ENCODE measurements at places on chromosomes 4 and X. TPM values are rescaled to one million over a fixed set of nuclear protein-coding genes. Genes with fewer than 3 reads are reported as not detected.

The SPANXN4 gene
- not detected for total RNA-seq

The HDX gene
- 3.0 TPM for total RNA-seq

DNA sequence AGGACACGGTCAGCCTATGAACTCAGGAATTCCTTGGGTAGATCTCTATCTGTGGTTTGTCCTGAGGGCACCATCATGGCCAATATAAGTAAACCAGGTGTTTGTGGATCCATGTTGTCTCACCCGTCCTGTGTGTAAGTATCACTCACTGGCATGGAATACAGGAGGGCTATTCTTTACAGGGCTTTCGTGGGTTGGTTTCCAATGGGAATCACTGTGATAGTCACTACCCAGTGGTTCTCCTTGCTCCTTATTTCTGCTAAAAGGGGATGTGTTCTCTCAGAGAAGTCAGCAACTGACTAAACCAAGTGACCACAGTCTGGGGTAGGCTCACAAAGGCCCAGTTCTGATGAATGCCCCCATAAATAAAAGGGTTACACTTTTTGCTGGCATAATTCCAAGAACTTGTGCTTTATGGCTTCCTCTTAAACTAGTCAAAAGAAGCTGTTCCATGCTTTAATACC, 236.7 kb upstream of the JADE1 start:
- no peak for DNase-seq

DNA sequence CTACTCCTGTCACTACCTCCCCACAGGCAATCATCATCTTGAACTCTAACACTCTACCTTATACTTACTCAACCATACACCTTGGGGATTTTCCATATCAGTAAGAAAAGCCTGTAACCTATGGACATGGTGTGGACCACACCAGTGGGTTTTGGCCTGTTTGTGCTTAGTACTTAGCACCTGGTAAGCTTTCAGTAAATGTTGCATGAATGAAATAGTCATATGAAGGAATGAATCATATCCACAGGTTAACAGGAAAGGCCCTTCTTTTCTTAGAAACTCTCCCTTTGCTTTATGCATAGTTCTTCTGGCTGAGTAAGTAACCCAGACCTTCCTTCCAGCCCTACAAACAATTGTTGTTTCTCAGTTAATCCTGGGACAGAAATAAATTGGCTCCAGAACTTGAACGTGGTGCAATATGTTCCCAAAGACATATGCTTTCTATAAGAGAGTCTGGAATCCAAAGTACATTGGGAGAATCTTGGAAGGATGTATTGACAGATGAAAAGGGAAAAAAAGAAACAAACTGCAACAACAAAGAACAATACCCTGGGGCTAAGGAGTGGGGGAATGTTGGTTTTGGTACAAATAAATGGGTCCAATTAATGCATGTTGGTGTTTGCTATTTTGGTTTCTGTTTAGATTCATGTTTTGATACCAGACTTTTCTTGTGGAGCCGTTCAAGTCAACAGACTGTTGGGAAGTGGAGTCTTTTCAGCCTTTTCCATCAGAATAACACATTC, 27.8 kb downstream of the RASL11B start:
- DNase-seq = peak; percentile 54

DNA sequence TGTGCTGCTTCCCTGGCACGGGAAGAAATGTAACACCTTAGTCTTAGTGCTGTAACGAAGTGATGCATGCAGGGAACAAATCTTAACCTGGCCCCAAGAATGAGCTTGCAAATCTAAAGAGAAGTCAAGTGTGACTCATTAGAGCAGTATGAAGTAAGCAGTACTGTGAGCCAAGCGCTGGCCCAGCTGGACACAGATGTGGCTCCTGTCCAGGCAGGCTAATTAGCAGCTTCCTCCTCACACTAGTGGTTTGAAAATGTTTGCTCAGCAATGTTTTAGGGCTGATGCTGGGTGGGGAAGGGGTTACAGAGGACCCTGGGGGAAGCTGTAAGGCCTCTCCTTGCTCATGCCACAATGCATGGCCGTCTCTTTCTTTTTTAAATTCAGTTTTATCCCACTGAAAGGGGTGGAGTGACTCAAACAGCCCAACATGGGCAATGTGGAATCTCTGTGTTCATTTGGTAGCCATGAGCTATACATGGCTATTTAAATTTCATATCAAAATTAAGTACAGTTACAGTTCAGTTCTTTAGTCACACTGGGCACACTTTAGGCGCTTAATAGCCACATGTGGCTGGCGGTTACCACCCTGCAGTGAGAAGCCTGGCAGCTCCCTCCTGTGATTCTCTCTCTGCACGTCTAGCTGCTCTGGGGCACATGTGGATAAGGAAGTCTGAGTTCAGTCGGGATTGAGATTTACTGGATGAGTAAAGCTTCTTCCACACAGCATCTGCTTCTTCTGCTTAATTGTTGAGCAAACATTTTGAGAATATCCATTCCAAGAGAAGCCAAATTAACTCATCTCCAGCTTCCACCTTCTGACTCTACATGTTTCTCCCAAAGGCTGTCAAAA, 48.8 kb downstream of the MAP7D2 start:
- DNase-seq = no peak

DNA sequence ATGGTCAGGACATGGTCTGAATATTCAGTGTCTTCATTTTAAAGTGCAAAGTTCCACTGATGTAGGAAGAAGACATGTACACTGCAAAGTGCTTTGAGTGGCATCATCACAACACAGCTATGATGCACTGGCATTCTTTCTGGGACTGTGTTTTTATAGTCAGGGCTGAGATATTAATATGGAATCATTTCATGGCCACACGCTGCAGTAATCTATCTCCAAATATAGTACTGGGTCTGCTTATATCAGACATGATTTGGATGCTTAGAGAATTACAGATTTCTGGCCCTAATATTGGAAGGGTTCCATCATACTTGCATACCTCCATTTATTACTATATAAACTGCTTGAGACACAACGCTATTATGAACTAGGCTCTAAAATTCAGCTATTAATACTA, 1170.9 kb downstream of the NLGN4X start:
- no peak for DNase-seq

- DNase-seq = no peak
Measured at GRCh38 chrX:24020306-24020876, 6.6 kb downstream of the KLHL15 start.

DNA sequence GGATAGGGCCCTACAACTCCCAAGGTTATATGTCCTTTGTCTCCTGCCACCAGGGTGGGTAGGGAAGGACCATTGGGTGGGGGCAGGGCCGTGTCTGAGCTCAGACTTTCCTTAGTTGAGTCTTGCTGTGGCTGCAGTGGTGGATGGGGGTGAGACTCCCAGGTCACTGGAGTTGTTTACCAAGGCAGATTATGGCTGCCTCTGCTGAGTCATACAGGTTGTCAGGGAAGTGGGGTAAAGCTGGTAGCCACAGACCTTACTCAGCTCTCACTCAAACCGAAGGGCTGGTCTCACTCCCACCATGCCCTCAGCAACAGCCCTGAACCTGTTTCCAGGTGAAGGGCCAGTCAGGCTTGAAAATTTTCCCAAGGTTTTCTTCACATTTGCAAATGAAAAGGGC, 58.8 kb upstream of the FAAH2 start:
- peak; percentile 65 for DNase-seq

DNA sequence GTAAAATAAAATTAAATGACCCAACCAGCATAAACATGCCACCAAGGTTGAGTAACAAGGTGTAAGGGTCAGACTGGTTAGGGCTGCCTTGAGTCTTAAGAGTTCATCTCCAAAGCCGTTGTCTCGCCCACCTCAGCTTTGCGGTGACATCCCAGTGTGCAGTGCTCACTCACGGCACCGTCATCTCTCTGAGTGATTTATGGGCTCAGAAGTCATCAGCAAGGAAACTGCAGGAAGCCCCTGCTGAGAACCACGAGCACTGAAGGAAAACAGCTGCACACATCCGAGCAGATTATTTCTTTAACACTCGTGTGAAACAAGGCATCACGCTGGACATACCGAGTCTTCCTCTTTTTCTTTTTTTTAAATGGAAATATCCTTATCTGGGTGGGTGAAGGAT, 411.1 kb downstream of the TRIML1 start:
- DNase-seq = no peak

DNA sequence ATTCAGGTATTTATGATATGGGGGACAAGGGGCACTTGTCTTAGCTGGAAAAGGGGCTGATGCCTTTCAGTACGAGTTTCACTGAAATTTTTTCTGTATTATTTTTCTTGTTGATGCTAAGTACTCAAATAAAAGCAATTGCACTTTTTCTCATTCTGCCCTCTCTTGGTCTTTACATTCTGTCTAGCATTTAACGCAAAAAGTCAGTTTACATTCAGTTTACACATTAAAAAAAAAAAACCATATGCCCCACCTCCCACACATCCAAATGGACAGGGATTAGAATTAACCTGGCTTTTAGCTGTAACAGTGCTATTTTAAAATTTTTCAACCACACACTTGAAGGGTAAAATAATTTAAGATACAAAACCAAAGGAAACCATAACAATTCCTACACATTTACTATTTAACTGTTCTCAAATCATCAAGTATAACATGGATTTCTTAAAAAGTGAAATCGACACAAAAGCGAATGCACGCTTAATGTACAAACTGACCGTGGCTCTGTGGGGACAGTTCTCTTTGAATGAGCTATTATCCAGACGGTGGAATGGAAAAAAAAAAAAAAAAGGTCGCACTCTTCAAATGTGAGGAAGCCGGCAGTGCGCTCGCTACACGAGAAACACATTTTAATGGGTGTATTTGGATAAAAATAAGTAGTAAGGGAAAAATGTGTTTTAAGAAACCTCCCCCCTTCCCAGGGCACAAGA, 1.4 kb downstream of the AMMECR1 start:
- DNase-seq = no peak

Data from activated T-cell treated with anti-CD3 and anti-CD28 coated beads, Interleukin-2, amount 50 U/mL, for 72 hours (primary cell).